Foreskin keratinocyte (primary cell): ENCODE measurements at places on chromosomes 12 and 14. TPM values are rescaled to one million over a fixed set of nuclear protein-coding genes. Genes with fewer than 3 reads are reported as not detected.

The STYK1 gene
- total RNA-seq: 3.1 and 3.7 TPM in 2 replicates

The EVL gene
- total RNA-seq: 16.9 and 17.0 TPM in 2 replicates

The EFS gene
- total RNA-seq: 7.9 and 9.1 TPM in 2 replicates

The NR1H4 gene
- not detected in 2 replicates for total RNA-seq

The SYNDIG1L gene
- not detected in 2 replicates for total RNA-seq

The MUCL1 gene
- total RNA-seq: not detected in 2 replicates

The DIO3 gene
- not detected in 2 replicates for total RNA-seq

The PABPN1 gene
- total RNA-seq: 81.4 and 84.3 TPM in 2 replicates

The MSRB3 gene
- 12.3 and 16.4 TPM in 2 replicates for total RNA-seq

The GDF11 gene
- 7.9 and 9.0 TPM in 2 replicates for total RNA-seq

The C12orf42 gene
- 0.07 TPM in 1 of 2 replicates, not detected in the other for total RNA-seq

The ACTN1 gene
- total RNA-seq: 687 and 748 TPM in 2 replicates

The KRT83 gene
- not detected in 2 replicates for total RNA-seq

The TCTN1 gene
- total RNA-seq: 21.4 and 22.7 TPM in 2 replicates

The CCDC175 gene
- total RNA-seq: not detected in 2 replicates

The PLA2G1B gene
- not detected in 2 replicates for total RNA-seq

The IFNG-AS1 gene
- not detected in 2 replicates for total RNA-seq

The KIF5A gene
- total RNA-seq: 0.10 and 0.11 TPM in 2 replicates

The PIANP gene
- 0.04 TPM in 1 of 2 replicates, not detected in the other for total RNA-seq

The ACOT6 gene
- total RNA-seq: not detected in 2 replicates

The ACSS3 gene
- total RNA-seq: 0.04 and 0.07 TPM in 2 replicates

The CCDC197 gene
- total RNA-seq: not detected in 2 replicates

The INSM2 gene
- not detected in 2 replicates for total RNA-seq

The SIX6 gene
- not detected in 2 replicates for total RNA-seq

The MAP3K12 gene
- total RNA-seq: 11.3 and 13.3 TPM in 2 replicates

The GPN3 gene
- total RNA-seq: 22.9 and 26.0 TPM in 2 replicates

The INTS13 gene
- total RNA-seq: 37.1 and 57.1 TPM in 2 replicates

The BDKRB1 gene
- total RNA-seq: 5.0 and 5.4 TPM in 2 replicates

The CCDC177 gene
- total RNA-seq: not detected in 2 replicates

The ABCD4 gene
- total RNA-seq: 14.9 and 16.3 TPM in 2 replicates

The GPATCH2L gene
- 28.5 and 30.4 TPM in 2 replicates for total RNA-seq

The CFAP54 gene
- total RNA-seq: 0.78 and 0.85 TPM in 2 replicates

The RPS26 gene
- 833 and 866 TPM in 2 replicates for total RNA-seq
